ENCODE measurements at places on chromosomes 7 and 10.
A peak's percentile ranks its signal among the peaks of the same experiment; 100 is the strongest.

- no peak for DNase-seq
These were observed 7.6 kb downstream of the TMEM184A start for GRCh38 chr7:1548438-1548831.

DNA sequence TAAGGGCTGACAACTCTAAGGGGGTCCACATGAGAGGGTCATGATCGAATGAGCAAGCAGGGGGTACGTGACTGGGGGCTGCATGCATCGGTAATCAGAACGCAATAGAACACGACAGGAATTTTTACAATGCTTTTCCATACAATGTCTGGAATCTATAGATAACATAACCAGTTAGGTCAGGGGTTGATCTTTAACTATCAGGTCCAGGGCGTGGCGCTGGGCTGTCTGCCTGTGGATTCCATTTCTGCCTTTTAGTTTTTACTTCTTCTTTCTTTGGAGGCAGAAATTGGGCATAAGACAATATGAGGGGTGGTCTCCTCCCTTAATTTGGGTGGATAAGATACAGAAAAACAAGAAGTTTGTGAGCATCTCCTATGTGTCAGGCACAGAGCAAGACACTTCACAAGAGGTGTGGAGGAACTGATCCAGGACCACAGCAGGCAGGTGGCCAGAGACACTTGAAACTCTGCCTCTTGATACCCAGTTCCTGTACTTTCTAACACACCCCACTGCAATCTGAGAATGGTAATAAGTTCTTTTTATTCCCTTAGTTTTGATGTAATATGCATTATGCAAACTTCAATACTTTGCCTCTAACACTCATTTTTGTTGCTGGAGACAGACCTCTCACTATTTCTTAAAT lies 18.0 kb upstream of the MRLN start:
- no peak for DNase-seq

- no peak for DNase-seq
These were observed 67.9 kb downstream of the SPDYE5 start for GRCh38 chr7:75559976-75560365.

DNA sequence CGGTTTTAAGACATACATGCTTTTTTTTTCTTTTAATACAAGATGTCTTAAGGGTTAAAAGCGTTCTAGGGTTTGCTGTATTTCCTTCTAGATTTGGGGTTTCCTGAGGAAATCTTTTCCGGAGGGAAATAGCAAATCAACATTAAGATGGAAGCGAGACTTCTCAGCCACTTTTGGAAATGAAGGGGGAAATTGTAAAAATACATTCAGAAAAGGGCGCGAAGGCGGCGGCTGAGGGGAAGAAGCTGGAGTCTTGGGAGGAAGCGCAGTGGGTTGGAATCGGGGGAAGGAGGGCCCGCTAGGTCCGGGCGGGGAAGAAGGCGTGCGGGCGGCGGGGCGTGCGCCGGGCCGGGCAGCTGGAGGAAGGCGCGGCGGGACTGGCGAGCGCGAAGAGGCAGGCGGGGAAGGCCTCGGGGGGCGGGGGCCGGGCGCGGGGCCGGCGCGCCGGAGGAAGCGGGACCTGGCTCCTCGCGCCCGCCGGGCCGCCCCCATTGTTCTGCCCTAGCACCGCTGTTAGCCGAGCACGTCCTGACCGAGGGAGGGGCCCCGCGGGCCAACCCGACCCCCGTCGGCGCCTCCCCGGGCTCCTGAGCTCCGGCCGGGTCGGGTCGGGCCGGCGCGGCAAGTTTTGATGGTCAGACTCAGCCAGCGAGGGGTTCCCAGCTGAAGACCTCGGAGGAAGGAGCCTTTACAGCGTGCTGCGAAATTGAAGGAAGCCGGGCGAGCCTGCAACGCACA lies 1.5 kb upstream of the SKIDA1 start:
- peak; percentile 73 for DNase-seq

DNA sequence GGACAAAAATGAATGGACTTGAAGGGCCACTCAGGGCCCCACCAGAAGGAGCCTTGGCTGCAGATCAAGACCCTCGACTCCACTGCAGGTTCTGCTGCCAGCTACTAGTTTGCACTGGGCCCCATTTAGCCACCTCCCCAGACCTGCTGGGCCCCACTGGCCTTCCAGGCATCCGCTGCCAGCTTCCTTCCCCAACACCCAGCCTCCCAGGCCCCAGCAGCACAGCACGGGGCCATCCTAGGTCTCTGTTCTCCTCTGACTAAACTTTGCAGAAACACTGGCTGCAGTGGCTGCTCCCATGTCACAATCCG lies 277.4 kb upstream of the KLF14 start:
- peak; percentile 33 for DNase-seq

- no peak for DNase-seq
These were observed 37.9 kb downstream of the PPP2R2D start for GRCh38 chr10:131938681-131939080.

GRCh38 chr10:43945908-43946307 lies 297.2 kb upstream of the ZNF32 start:
- DNase-seq, result no peak

DNA sequence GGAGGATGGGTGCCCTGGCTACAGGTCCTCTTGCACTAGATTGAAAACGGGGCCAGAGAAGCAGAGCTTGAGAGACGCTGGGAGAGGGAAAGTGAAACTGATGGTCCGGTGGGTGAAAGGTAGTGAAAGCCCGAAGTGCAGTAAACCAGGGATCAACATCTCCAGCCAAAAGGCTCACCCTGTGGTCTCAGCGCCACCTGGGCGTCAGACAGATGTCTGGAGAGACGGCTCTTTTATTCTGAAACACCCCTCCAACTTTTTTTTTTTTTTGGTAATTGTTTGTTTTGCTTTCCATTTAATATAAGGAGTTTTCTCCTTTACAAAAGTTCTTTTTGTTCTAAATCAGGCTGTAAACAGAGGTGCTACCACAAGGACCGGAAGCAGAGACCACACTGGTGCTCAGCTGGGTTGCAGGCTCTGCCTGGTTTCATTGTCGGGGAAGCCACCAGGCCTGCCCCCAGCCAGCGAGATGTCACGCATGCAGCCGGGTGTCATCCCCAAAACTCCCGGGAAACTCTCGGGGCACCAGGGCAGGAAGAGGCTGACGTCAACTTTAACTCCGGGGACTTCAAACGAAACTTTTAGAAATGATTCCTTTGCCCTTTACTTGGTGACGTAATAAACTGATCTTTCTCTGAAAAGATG lies 11.2 kb downstream of the IL2RA start:
- no peak for DNase-seq

DNA sequence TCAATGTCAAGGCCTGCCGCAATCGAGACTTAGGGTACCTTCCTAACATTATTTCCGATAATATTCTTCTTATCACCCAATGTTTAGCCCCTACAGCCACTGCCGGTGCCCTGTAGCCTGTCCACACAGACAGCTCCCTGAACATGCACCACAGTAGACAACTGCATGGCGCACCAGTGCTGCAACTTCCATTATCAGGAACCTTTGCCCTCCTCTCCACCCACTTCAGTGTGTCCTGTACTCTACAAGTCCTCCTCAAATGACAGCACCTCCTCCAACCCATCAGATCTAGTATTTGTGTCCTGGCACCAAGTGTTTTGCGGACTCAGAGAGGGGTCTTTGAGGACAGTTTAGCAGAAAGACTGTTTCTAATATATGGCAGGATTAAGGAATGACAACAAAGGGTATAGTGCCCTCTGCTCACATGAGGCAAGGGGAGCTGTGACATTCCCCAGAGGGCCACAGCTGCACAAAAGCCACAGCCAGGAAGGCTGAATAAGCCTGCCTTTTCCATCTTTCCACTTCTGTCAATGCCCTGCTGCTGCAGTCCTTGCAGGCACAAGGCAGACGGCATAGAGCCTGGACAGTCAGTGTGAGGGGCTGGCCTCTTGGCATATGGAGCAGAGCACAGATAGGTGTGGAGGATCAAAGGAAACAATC lies 335.4 kb downstream of the PARD3 start:
- no peak for DNase-seq

DNA sequence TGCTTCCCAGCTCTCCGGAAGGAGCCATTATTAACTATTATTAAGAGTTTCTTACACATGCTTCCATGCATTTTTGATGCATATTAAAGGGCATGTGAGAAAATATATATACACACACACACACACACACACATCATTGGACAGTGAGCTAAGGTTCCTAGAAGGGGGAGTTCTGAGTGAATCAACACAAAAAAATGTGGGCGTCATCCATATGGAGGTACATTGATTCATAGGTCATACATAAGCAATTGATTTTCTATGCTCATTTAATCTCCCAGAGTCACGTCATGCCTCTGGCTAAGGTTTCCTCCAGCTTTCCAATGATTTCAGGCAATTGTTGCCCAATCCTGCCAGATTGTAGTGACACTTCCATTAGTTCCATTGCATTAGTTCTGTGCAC lies 269.4 kb downstream of the DNAJB9 start:
- no peak for DNase-seq

DNA sequence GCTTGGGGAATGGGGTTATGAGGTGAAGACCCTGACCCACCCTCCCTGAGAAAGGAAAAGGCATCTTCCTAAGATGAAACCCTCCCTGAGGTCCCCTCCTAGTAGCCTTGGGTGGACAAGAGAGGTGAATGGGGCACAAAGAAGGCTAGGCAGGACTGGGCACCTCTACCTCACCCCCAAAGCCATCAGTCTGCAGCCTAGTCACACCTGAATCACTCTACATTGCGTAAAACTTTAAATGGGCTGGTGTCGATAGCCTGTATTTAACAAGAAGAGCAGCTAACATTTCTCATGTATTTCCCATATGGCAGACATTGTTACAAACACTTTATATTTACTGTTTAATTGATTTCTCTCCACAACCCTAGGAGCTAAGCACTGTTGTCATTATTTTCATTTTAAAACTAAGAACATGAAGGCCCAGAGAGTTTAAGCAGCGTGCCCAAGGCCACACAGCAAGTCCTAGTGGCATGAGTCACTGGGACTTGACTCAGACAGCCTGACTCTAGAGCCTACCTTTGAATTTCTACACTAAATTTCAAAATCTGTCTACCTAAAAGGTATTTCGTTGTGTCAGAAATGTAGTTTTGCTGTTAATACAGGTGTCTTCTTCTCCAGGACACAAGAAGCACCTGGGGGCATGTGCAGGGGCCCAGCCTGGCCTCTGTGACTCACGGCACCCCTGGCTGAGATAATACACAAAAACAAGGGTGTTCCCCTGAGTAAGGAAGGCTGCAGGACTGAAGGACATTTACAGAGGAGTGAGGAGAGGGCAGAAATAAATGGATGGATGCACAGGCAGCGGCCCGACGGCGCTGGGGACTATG lies 3.4 kb downstream of the AOC1 start:
- no peak for DNase-seq

GRCh38 chr7:77797734-77798393 lies 370 bp downstream of the TMEM60 start:
- DNase-seq, result peak; percentile 46

- DNase-seq, result no peak
These were observed 7.9 kb downstream of the KNDC1 start for GRCh38 chr10:133167693-133168616.

DNA sequence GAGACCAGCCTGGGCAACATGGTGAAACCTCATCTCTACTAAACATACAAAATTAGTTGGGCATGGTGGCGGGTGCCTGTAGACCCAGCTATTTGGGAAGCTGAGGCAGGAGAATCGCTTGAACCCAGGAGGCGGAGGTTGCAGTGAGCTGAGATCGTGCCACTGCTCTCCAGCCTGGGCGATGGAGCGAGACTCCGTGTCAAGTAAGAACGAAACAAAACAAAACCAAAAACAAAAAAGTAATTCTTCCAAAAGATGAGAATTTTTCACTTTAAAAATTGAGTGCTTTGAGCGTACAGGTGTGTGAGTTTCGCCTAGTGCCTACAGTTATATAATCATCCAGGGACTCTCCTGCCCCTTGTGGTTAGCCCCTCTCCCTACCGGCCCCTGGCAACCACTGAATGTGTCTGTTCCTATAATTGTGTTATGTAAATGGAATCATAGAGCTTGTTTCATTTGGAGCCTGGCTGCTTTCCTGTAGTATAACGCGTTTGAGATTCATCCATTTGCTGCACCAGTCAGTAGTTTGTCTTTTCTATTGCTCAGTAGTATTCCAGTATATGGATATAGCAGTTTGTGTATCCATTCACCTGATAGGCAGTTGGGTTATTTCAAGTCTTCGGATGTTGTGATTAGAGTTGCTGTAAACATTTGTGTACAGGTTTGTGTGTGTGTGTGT lies 80.0 kb downstream of the RBM33 start:
- DNase-seq, result no peak

- peak; percentile 65 for DNase-seq
These were observed 229.5 kb upstream of the FZD1 start for GRCh38 chr7:91034459-91035368.

- no peak for DNase-seq
These were observed 177.8 kb downstream of the CSTF2T start for GRCh38 chr10:51521605-51522004.

DNA sequence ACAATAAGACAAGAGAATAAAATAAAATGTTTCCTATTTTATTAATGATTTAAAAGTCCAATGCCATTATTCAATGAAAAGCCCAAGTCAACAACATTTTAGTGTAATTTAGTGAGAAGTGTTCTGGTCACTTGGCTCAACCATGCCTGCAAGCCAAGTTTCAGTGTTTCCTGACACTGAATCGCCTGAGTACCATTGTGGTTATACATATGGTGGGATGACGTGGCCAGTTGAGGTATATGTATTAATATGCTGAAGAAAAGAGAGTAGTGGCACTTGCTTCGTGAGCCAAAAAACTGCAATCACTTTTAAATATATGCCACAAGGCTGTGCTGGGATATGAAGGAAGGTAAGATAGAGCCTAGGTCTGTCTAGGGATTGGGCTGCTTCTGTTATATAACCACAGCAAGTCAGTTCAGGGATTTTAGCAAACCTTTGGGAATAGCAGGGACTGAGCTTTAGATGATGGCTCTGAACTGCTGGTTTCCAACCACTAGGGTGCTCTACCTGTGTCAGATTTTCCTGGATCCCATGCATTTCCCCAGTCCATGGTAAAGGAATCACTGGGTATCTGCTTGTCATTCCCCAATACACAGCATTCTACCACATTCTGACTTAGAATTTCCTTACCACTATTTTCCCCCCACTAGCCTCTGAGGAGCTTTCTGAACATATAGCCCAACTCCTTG lies 214.0 kb upstream of the PRPS1L1 start:
- DNase-seq, result no peak

- no peak for DNase-seq
These were observed 288.2 kb downstream of the MAGI2 start for GRCh38 chr7:79165225-79165624.

DNA sequence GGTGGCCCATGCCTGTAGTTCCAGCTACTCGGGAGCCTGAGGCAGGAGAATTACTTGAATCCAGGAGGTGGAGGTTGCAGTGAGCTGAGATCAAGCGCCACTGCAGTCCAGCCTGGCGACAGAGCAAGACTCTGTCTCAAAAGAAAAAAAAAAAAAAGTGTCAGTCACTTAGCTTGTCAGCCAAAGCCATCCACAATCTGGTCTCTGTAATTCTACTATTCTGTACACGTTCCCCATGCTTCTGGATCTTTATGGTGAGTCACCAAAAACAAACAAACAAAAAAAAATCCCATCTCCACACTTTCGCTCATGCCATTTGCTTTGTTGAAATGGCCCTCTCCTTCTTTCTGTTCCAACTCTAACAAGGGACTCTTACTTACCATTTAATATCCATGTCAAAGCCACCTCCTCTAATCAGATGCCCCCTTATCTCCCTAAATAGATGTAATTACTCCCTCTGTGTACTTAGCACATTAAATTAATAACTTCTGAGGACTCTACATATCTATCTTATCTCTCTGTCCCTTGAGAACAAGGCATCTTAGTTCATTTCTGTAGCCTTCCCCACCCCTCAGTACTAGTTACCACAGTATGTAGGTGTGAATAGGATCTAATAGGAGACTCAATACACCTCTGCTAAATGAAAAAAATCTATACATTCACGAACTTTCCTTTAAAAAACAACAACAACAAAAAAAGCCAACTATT lies 128.4 kb downstream of the ELMO1 start:
- no peak for DNase-seq

GRCh38 chr7:18550574-18550973 lies 55.0 kb downstream of the HDAC9 start:
- DNase-seq, result no peak
